ENCODE measurements at places on chromosomes 2 and 18.

DNA sequence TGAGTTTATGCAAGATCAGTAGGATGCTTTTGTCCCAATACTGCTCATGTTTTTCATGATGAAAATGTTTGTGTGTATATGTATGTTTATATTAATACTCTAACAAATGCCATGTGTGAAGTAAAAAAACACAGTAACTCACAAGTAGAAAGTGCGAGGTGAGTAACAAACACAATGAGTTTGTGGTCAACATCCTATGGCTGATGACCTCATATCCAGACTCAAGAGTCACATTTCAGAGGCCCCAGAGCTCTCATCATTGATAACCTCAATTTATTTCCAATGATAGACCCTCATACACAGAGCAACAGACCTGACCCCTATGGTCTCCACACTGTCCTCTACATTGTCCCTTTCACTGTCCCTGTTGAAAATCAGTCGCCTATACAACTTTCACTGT, 34.5 kb downstream of the ZNF519 start:
- DNase-seq: no peak

GRCh38 chr2:37171624-37171950, 14.8 kb upstream of the EIF2AK2 start:
- DNase-seq: no peak

DNA sequence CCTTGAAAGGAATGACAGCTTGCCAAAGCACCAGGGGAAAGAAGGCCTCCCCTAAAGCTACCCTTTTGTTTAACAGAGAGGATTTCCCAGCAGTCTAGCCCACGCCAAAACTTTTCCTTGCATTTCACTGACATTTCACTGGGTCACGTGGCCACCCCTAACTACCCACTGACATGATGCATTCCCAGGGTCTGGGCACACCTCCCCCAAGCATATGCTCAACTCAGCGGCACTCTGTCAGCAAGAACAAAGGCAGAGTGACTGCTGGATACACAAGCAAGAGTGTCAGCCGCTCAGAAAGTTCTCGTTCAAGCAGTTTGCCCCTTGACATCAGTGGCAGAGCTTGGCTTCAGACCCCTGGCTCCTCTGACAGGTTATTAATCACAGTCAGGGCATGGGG, 34.2 kb upstream of the MARCO start:
- DNase-seq: no peak

DNA sequence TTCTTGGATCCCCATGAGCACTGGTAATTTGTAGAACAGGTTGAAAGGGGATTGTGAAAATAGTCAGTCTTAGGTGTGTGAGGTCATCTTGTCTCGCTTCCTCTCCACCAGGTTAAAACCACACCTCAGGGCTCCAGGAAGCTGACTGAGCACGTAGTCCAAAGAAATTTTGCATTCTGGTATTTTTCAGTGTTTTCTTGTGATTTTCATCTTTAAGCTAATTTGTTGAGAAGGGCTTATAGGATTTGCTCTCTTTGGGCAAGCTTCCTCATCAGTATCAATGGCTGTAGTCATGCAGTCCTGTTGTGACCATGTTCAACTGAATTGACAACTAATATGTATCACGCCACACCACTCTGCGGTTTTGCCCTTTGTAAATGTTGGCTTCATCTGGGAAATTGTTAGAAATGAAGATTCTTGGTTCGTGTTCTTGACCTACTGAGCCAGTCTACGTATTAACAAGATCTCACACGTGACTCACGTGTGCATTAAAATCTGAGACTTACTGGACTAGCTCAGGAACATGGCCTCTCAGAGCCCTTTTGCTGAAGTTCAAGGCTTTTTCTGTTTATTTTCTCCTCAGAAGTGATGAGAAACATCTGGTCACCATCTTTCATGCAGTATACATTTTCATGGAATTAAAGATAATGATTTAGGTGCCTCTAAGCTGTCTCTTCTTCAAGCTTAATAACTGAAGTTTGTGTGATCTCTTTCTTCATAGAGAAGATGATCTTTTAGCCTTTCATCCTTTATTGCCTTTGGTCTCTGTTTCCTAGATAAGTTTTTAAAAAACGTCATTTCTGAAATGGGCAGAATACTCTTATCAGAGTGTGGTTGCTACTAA, 32.8 kb downstream of the FMNL2 start:
- no peak for DNase-seq

DNA sequence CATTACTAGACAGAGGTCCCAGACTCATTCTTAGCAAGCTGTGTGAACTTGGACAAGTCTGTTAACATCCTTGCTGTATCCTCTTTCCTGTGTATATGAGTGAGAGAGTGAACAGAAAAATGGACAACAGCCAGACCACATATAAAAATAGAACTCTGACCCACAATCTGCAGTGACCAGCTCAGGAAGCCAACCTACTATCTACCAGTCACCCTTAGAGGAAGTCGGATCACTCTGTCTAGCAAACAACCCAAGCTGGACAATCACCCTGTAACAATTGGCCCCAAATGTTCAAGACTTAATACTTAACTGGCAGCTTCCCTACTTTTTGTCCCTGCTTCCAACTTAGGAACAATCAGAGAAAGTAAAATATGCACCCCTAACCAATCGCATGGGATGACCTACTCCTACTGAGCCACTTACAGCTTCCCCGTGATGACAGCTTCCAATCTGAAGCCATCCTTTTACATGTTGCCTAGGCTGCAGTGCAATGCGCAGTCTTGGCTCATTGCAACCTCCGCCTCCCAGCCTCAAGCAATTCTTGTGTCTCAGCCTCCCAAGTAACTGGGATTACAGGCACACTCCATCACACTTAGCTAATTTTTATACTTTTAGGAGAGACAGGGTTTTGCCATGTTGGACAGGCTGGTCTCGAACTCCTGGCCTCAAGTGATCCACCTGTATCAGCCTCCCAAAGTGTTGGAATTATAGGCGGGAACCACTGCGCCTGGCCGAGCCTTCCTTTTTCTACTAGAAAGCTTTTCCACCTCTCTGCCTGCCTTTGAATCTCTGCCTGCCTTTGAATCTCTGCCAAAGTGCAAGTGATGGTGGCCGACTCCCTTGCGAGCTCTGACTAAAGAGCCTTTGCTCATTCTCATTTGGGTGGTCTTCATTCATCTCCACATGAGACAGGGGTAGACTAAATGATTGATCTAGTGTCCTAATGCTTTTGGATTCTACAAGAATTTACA, 158.3 kb upstream of the NDUFV2 start:
- DNase-seq: no peak

- DNase-seq: no peak
Measured at GRCh38 chr18:73645160-73645715, 502.4 kb downstream of the FBXO15 start.

- DNase-seq: no peak
Measured at GRCh38 chr2:20516646-20517341, 69.9 kb downstream of the RHOB start.

- DNase-seq: no peak
Measured at GRCh38 chr2:233807215-233807865, 29.2 kb downstream of the MROH2A start.

DNA sequence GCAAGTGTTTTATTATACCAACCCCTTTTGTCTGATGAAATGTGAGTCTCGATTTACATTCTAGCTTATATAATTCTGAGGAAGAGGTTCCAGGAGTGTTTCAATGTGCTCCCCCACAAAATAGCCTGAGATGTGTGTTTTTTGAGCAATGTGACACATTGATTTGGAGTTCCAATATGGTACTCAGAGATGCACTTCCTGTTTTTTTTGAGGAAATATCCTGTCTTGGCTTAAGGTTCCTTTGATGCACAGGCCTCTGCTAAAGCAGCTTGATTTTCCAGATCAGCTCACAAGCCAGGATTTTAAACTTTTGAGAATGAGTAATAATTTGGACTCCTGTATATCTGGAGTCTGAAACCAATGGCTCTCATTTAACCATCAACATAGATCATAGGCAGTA, 221.4 kb downstream of the ACTR3 start:
- DNase-seq: no peak

GRCh38 chr2:168585700-168586099, 129.6 kb downstream of the CERS6 start:
- no peak for DNase-seq

DNA sequence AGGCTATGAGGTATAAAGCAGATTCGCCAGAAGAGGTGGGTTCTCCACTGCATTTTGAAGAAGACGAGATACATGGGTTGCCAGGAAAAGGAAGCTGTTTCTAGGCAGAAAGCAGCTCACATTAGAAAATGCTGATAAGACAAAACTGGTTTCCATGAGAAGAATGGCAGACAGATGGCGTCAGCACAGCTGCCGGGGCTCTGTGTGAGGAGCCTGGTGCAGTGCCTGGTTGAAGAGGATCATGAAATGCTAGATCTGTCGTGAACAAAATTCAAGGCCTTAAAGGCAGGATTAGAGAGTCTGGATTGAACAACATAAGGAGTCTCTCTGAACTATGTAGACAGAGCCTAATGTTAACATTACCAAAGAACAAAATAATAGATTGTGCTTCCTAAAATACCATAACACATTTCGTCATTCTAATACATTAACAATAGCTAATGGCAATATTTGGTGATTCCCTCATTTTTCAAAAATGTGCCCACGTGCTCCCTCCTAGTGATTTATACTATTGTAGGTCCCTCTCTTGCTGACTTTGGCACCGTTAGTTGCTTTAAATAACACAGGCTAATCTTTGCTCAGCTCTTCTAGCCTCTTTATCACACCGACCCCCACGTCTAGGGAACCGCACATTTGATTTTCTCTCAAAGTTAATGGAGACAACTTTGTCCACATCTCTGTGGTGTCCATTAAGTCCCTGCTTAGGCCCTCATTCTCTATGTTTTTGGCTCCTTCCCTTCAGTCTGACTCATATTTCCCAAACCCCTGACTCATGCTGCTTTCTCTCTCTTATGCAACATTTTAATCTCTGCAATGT, 38.2 kb downstream of the EFEMP1 start:
- no peak for DNase-seq

GRCh38 chr18:80201739-80202138, 45.6 kb downstream of the PARD6G start:
- DNase-seq: no peak

GRCh38 chr2:128563348-128563687, 244.7 kb upstream of the HS6ST1 start:
- no peak for DNase-seq

Data from activated T-cell treated with anti-CD3 and anti-CD28 coated beads, Interleukin-2, amount 50 U/mL, for 4 hours (primary cell).